ENCODE measurements at places on chromosomes 3 and 15.

DNA sequence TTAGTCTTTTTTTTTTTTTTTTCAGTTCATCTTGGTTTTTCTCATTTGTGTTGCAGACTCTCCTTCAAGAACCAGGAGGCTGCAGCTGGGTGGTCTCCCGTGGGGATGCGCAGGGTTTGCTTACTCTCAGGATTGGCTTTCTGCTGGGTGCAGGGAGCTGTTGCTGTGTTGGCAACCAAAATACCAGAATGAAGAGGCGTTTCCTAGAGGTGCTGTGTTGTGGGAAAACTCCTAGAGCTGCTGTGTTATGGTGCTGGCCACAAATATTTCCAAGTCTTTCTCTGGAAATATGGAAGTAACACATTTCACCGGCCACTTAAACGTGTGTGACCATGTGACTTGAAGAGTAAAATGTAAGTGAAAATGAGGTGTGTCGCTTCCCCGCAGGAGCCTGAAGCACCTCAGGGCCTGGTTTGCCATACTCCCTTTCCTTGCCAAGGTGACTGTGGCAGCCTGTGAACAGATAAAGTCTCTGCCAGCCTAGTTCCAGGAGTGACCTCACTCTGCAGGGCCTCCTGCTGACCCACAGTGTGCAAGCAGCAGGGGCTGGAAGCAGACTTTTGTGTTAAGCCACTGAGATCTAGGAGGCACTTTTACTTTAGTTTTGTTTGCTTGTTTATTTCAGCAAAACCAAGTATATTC lies 258.9 kb downstream of the ADAMTS17 start:
- H3K4me1 ChIP-seq = no peaks in the 10 kb centered on the region
- no peak for DNase-seq
- no peak overlapping the region for H3K4me3 ChIP-seq
- H3K27ac ChIP-seq = no peak overlapping the region

- no peak overlapping the region for H3K27ac ChIP-seq
- H3K36me3 ChIP-seq = no peaks in the 10 kb centered on the region
- no peaks in the 10 kb centered on the region for H3K27me3 ChIP-seq
- no peak for DNase-seq
Observed at GRCh38 chr3:194255252-194256039, 95.7 kb downstream of the CPN2 start.

GRCh38 chr15:38814891-38815290 lies 250.3 kb upstream of the RASGRP1 start:
- no peaks in the 10 kb centered on the region for H3K36me3 ChIP-seq
- H3K27me3 ChIP-seq = no peaks in the 10 kb centered on the region
- H3K4me1 ChIP-seq = peaks cover 12% of the 10 kb centered on the region
- no peak overlapping the region for H3K4me3 ChIP-seq
- DNase-seq = no peak

- no peak overlapping the region for H3K4me3 ChIP-seq
- DNase-seq = no peak
- peaks cover 3% of the 10 kb centered on the region for H3K4me1 ChIP-seq
- no peaks in the 10 kb centered on the region for H3K36me3 ChIP-seq
- no peaks in the 10 kb centered on the region for H3K27me3 ChIP-seq
- H3K27ac ChIP-seq = no peak overlapping the region
Observed at GRCh38 chr3:184619369-184619768, 57.8 kb downstream of the EPHB3 start.

- no peak for DNase-seq
- H3K4me1 ChIP-seq = no peaks in the 10 kb centered on the region
- H3K27me3 ChIP-seq = no peaks in the 10 kb centered on the region
- no peak overlapping the region for H3K4me3 ChIP-seq
- no peaks in the 10 kb centered on the region for H3K36me3 ChIP-seq
Observed at GRCh38 chr3:115877615-115877899, 254.2 kb downstream of the GAP43 start.

DNA sequence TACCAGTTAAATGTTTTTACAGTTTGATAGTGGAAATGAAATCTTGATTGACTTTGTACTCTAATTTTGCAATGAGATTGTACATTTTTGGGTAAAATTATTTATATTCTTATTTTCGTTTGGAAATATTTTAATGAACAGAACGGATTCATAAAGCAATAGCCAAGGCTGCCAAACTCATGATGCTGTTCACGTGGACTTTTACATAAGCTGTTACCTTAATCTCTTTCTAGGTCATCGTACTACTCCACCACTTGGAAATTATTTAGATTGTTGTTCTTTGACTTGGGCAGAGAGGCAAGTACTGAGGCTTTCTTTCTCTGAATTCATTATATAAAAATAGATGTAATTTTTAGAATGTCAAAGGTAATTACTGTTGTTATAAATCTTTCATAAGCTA lies 16.2 kb downstream of the SYNPR start:
- H3K4me3 ChIP-seq = no peak overlapping the region
- no peaks in the 10 kb centered on the region for H3K4me1 ChIP-seq
- H3K27ac ChIP-seq = no peak overlapping the region
- H3K27me3 ChIP-seq = peaks cover 9% of the 10 kb centered on the region
- no peak for DNase-seq

- H3K27me3 ChIP-seq = no peaks in the 10 kb centered on the region
- peaks cover 11% of the 10 kb centered on the region for H3K4me1 ChIP-seq
- H3K4me3 ChIP-seq = no peak overlapping the region
- no peak for DNase-seq
- H3K36me3 ChIP-seq = no peaks in the 10 kb centered on the region
Observed at GRCh38 chr3:106130384-106131198, 261.8 kb upstream of the CBLB start.

GRCh38 chr15:39192979-39193560 lies 387.8 kb upstream of the THBS1 start:
- H3K27me3 ChIP-seq = no peaks in the 10 kb centered on the region
- H3K36me3 ChIP-seq = no peaks in the 10 kb centered on the region
- peaks cover 75% of the 10 kb centered on the region for H3K4me1 ChIP-seq

DNA sequence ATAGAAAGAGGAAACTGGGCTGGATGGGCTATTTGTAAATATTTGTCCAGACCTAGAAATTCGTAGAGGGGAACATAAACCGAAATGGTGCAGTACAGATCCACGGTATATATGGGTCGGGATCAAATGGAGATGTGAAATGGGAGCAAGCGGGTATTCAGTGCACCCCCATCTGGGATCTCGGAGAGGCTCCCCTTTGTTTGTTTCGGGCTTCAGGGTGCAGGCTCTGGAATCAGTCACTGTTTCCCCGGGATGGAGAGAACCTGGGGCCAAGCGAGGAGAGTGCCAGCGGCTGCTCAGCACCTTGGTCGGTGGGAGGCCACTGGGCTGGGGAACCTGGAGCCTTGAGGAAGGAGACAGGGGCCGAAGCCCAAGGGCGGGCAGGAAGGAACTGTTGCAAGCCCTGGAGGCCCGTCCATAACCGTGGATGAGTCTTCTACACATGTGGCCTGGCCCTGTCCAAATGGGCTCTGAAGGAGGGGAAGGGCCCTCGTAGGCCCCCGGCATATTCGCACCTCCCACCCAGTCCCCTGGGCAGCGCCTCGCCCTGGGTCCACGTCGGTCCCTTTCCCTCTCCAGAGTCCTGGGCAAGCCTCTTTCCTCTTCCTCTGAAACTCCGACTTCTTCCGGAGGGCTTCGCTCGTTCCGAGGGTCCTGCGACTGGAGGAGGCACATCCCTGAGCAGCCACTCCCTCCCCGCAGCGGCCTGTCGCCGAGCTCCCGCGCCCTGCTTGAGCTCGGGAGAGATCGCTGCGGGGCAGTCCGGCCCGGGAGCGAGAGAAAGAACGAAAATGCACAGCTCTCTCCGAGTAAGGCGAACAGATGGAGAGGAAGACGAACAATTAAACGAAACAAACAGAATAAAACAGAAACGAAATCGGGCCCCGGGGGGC lies 3.0 kb downstream of the ISL2 start:
- H3K4me1 ChIP-seq = peaks cover 57% of the 10 kb centered on the region
- peak overlapping the region; percentile 38 for H3K4me3 ChIP-seq
- H3K27me3 ChIP-seq = peaks cover 100% of the 10 kb centered on the region
- no peak for DNase-seq

DNA sequence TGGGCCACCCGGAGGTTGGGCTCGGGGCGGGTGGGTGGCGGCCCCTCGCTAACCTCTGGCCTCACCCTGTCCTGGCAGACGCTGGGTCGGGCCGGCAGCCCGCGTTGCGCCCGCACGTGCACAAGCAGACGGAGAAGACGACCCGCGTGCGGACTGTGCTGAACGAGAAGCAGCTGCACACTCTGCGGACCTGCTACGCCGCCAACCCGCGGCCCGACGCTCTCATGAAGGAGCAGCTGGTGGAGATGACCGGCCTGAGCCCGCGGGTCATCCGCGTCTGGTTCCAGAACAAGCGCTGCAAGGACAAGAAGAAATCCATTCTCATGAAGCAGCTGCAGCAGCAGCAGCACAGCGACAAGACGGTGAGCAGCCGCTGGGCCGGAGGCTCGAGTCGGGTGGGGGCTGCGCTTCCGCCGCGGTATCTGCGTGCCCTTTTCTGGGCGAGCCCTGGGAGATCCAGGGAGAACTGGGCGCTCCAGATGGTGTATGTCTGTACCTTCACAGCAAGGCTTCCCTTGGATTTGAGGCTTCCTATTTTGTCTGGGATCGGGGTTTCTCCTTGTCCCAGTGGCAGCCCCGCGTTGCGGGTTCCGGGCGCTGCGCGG lies 3.7 kb downstream of the ISL2 start:
- peaks cover 33% of the 10 kb centered on the region for H3K27me3 ChIP-seq
- DNase-seq = no peak
- peak overlapping the region; percentile 1 for H3K27ac ChIP-seq
- H3K36me3 ChIP-seq = no peaks in the 10 kb centered on the region
- H3K4me3 ChIP-seq = peak overlapping the region; percentile 43

DNA sequence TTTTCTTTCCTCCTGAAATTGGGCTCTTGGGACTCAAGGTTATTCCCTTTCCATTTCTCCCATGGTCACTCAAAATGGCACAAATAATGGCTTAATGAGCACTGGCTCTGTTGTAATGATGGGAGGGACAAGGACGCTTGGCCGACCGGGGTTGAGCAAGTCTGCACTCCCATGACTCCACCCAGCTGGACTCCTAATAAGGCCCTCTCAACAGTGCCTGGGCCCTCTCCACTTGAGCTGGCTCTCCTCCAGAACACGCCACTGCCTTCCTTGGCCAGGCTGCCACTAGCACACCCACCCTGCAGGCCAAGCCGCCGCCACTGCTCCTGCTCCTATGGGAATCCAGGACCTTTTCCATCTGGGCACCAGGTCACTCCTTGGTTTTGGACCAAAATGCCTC lies 42.3 kb downstream of the ADCY5 start:
- no peak for DNase-seq
- peak overlapping the region; percentile 65 for H3K27ac ChIP-seq
- no peaks in the 10 kb centered on the region for H3K36me3 ChIP-seq

GRCh38 chr3:163891771-163892170 lies 1186.5 kb downstream of the SI start:
- no peak for DNase-seq
- H3K27me3 ChIP-seq = no peaks in the 10 kb centered on the region
- H3K4me3 ChIP-seq = no peak overlapping the region
- no peaks in the 10 kb centered on the region for H3K4me1 ChIP-seq
- H3K36me3 ChIP-seq = no peaks in the 10 kb centered on the region
- H3K27ac ChIP-seq = no peak overlapping the region

- H3K36me3 ChIP-seq = no peaks in the 10 kb centered on the region
- H3K27ac ChIP-seq = no peak overlapping the region
- H3K27me3 ChIP-seq = no peaks in the 10 kb centered on the region
- DNase-seq = no peak
Observed at GRCh38 chr3:30779686-30780287, 114.7 kb downstream of the GADL1 start.

DNA sequence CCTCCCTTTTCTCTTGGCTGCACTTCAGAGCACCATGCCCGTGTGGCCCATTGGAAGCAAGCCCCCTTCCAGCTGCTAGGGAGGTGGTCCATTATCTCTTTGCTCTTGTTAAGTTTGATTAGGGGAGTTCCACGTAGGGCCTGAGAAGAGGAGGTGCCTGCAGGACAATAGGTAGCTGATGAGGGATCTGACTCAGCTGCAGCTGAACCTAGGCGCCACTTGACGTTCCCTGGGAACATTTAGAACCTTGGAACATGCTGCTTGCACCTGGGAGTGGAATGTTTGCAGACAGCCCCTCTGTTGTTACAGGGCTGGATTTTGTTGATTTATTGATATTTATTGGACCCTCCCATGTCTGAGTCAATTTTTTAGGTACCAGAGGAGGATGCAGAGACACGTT lies 4.7 kb downstream of the SMAD3 start:
- peak overlapping the region; percentile 86 for H3K27ac ChIP-seq
- H3K27me3 ChIP-seq = no peaks in the 10 kb centered on the region
- no peak overlapping the region for H3K4me3 ChIP-seq
- DNase-seq = no peak

DNA sequence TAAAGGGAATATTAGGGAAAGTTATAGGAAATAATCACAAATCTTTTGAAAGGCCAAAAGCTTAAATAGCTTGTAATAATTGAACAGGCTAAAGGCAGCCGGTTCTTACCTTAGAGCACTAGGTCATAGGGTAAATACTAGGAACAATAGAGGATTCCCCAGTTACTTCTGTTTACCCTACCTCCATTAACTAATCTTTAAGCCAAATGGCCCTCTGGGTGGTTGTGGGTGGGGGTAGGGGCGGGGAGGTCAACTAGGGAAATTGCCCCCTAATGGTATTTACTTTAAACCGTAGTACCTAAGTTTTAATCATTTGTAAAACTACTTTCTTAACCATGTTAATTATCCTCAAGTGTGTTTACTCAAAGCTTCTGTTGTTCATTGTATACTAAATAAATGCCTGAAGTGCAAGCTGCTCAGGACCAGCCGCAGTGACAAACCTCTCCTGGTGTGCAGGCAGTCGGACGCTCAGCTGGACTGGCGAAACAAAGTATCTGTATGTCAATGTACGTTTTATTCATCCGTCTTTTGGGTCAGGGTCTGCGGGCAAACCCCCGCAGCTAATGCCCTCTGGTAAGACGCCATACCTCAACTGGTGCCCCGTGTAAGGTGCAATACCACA lies 18.9 kb downstream of the MAGEL2 start:
- no peak overlapping the region for H3K27ac ChIP-seq
- H3K36me3 ChIP-seq = no peaks in the 10 kb centered on the region
- H3K27me3 ChIP-seq = peaks cover 10% of the 10 kb centered on the region
- no peak overlapping the region for H3K4me3 ChIP-seq
- H3K4me1 ChIP-seq = no peaks in the 10 kb centered on the region

DNA sequence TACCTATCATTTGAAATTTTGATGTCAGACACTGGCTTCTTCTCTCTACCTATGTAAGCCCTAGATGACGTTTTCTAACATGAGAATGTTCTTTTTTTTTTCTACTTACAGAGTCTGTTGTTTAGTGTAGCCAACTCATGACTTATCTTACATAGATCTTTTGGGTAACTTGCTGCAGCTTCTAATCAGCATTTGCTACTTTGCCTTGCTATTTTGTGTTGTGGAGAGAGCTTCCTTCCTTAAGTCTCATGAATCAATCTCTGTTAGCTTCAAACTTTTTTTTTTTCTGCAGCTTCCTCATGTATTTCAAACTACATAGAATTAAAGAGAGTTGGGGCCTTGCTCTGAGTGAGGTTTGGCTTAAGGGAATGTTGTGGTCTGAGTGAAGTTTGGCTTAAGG lies 568.7 kb upstream of the BCHE start:
- H3K27me3 ChIP-seq = no peaks in the 10 kb centered on the region
- DNase-seq = no peak
- H3K4me3 ChIP-seq = no peak overlapping the region
- no peaks in the 10 kb centered on the region for H3K36me3 ChIP-seq
